ENCODE measurements at places on chromosomes 5 and 9.

GRCh38 chr5:81202655-81203054 is 30.5 kb upstream of the CKMT2 start:
- no peak for DNase-seq

GRCh38 chr5:132473668-132474067 is 16.9 kb downstream of the IRF1 start:
- DNase-seq: no peak

DNA sequence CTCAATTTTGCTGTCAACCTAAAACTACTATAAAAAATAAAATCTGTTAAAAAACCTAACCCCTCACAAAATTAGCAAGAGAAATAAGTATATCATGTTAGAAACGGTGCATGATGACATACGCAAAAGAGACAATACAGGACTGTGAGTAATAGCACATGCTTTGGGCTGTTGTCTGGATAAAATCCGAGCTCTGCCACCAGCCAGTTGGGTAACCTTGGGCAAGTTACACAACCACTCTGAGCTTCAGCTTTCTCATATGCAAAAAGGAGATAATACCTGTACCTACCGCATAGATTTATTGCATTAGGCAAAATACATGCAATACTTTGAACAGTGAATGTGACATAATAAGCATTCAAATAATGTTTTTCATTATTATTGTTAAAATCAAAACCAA is 481.7 kb downstream of the TLE1 start:
- no peak for DNase-seq

DNA sequence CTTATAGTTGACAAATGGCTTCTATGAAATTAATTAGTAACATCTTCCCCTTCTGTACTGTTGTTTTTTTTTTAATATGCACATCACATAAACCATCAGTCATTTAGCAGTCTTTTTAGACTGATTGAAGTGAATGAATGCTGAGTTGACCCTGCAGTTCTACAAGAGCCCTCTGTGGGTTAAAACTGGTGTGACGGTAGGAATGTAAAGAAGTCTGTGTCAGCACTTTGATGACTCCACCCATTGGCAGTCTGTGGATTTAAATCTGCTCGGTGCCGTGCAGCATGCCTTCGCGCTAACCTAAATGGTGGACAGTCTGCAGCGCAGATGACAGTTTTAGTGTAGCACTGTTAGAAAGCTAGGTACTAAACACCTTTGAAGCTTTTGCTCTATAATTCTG is 3.1 kb downstream of the GTF3C4 start:
- peak; percentile 38 for DNase-seq

DNA sequence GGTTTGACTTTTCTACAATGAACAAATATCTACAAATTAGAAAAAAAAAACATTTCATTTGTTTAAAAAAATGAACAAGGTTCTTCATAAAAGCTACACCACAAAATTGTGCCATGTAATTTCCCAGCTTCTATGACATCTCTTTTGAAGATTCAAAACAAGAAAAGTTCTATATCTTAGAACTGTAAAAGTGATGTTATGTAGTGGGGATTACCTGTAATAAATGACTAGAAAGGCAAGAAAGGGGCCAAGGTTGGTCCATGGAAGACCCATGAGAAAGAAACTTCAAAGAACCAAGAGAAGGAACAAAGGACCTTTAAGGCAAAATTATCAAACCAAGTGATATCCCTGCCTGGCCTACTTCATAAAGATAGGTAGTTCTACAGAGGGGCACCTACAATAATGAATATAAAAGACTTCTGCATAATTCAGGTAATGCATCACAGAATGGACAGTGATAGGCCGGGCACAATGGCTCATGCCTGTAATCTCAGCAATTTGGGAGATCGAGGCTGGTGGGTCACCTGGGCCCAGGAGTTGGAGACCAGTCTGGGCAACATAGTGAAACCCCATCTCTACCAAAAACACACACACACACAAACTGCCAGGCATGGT is 7.6 kb downstream of the MLLT3 start:
- DNase-seq: no peak

GRCh38 chr5:17346811-17347210 is 129.4 kb downstream of the BASP1 start:
- DNase-seq: no peak

DNA sequence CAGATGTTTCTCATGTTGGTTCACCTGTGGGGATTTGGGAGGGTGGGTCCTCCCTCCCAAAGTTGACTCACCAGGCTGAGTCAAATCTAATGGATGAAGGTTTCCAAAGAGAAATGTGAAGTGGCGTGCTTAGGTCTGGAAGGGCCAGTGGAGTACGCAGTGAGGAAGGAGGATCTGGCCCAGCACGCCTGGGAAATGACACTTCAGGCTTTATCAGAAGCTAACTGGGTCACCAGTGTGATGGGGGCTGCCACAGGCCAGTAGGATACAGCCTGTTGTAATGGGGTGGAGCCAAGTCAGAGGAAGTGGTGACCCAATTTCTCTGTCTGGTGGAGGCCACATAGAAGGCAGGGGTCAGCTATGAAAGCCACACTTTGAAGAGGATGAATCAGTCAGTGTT is 18.0 kb downstream of the POLR1E start:
- no peak for DNase-seq

DNA sequence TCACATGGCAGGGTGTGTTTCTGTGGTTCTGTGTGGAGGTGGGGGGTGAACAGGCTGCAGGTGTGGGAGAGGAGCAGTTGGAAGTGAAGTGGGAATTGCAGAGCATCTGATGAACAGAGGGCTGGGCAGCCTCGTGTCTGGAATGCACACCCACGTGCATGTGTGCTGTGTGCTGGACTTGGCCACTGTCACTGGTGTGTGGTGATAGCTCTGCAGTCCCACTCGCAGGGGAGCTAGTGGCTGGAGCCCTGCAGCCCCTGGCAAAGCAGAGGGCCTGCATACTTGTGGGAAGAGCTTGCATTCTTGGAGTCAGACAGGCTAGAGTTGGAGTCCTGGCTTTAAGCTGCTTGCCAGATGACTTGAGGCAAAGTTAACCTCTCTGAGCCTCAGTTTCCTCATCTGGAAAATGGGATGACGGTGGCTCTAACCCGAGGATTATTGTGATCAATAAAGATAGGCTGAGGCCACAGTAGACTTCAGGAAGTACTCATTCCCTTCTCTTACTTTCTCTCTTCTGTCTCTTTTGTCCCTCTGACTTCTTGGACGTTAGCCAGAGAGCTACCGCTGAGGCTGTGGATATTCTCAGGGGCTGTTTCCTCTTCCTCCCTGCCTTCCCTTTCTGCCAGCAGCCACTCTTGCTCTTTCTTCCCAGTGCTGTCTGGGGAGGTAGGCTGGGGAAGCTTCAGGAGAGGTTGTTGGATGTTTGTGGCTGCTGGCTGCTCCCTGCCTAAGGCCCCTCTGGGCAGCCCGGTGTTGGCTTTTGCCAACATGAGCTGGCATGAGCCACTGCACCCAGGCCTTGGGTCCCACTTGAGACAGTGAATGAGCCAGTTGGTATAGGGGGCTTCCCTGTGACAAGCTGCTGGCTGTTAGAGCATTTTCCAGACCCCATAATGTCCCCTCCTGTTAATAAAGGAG is 18.3 kb downstream of the PSAT1 start:
- DNase-seq: peak; percentile 30

DNA sequence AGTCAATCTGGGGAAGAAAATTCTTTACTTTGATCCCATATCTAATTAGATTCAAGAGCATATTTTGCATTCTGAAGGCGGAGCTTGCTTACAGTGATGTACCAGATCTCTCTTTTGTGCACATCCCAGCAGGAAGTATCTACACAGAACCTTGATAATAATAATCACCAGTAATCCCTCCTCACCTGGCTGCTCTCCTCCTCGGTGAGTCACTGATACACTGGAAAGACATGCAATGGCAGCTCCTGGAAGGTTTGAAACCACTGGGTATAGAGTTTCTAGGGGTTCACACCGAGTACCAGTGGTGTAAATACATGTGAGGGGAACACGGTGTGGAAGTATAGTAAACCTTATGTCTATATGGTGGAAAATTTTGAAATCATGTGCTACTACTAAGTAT is 205.5 kb upstream of the TARS1 start:
- no peak for DNase-seq

DNA sequence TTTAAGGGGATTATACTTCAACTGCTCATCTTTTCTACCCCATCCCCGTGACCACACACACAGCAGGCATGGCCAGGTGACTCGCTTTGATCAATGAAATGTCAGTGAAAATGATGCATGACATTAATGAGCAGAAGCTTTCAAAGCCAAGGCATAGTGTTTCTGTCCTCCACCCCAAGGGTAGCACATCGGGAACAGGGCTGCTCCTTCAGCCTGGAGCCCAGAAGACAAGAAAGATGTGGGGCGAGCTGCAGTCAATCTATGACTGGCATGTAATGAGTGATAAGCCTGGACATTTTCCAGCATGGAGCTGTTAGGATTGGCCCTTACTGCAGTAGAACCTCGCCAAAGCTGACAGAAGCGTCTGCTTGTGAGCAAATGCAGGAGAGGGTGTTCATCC is 122.6 kb upstream of the IRX2 start:
- DNase-seq: no peak

DNA sequence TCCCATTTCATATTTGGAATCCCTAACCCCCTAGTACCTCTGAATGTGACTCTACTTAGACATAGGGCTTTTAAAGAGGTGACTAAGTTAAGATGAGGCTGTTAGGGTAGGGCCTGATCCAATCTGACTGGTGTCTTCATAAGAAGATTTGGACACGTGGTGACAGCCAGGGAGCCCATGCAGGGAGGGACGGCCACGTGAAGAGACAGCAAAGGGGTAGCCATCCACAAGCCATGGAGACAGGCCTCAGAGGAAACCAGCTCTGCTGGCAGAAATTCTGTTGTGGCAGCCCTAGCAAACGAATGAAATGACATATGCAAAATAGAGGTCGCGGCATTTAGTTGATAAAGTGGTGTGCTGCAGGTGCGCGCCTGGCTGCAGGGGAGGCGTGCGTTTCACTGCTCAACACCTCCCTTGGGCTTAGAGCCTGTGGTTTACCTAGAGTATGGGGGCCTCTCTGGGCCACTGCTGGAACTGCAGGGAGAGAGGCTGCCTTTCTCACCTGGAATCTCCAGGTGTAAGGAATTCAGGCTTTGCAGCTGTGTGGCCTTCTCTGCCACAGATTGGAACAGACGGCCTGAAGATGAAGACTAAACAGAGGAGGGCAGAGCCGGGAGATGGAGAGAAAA is 7.1 kb upstream of the AFAP1L1 start:
- peak; percentile 26 for DNase-seq

DNA sequence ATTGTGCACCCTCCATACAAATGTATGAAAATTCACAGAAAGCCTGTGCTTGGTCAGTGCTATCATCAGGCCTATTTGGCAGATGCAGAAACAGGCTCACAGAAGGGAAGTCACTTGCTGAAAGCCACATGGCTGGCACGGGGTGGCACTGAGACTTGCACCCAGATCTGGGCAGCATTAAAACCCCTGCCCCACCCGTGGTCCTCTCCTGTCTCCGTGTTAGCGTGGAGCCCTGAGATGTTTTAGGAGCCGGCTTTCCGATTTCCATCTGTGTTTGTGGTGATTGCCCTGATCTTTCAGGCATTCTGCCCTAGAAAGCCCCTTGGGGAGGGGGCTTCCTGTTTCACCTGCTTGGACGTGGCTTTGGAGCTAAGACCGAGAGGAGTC is 102.2 kb upstream of the IER5L start:
- DNase-seq: no peak
